Thymus (tissue), 14 donors: ENCODE measurements at places on chromosomes 4 and X. TPM values are rescaled to one million over a fixed set of nuclear protein-coding genes. Genes with fewer than 3 reads are reported as not detected.

- no peak for DNase-seq
These were observed 13.0 kb upstream of the LEF1 start for GRCh38 chr4:108181704-108182103.

- DNase-seq = no peak
These were observed 379.0 kb downstream of the INPP4B start for GRCh38 chr4:142467088-142467487.

GRCh38 chr4:84877051-84877833 lies 89.2 kb downstream of the WDFY3 start:
- no peak for DNase-seq

SHROOM4 gene
- 0.94 TPM for total RNA-seq

DDX60 gene
- 60.5 TPM for total RNA-seq

GRCh38 chr4:163611784-163612445 lies 117.4 kb downstream of the TMA16 start:
- no peak for DNase-seq

GRCh38 chr4:183337833-183338232 lies 15.6 kb upstream of the CLDN24 start:
- no peak for DNase-seq

ASB12 gene
- total RNA-seq = 0.09 TPM

DNA sequence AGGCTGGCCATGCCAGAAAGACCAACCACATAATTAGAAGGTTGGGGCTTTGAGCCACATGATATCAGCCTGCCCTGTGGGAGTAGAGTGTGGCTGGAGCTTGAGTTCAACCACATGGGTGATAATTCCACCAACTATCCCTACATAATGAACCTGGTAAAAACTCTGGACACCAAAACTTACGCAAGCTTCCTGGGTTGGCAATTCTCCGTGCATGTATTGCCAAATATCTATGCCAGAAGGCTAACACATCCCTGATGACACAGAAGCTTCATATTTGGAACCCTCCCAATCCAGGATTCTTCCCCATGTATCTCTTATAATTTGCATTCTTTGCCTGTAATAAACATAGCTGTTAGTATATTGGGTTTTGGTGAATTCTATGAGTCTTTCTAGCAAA lies 68.2 kb downstream of the FUNDC1 start:
- DNase-seq = no peak

DNA sequence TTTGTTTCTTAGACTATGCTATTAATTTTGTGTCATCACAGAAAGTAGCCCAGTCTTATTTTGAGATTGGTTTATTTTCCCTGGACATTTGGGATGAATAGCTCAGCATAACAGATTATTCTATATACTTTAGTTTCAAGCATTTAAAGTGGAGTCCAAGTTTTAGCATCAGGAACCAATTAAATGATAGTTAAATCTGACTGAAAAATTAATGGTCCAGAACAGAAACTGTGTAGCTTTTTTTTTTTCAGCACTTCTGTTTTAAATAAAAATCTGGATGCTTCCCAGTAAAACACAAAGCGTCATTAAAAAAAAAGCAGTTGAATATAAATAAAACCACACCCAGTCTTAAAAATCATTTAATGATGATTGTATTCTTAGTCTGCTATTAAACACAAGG lies 59.4 kb upstream of the PITX2 start:
- no peak for DNase-seq

GAGE1 gene
- total RNA-seq = not detected

NMU gene
- total RNA-seq = 2.5 TPM

GBA3 gene
- total RNA-seq = 0.28 TPM

MGAT4D gene
- total RNA-seq = not detected

DNA sequence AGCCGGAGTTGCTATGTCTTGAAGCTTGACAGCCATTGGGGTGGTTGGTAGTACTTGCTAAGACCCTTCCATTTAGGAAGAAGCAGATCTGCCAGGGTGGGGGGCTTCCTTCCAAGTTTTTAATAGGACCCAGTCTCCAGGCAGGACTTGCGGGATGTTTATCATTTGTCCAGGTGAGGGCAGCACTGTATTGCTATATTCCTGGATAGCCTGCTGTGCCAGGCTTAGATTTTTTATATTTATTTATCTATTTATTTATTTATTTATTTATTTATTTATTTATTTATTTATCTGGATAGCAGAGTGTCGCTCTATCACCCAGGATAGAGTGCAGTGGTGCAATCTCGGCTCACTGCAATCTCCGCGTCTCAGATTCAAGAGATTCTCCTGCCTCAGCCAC lies 87.4 kb upstream of the CT45A1 start:
- DNase-seq = no peak

IQSEC2 gene
- total RNA-seq = 2.3 TPM

DNA sequence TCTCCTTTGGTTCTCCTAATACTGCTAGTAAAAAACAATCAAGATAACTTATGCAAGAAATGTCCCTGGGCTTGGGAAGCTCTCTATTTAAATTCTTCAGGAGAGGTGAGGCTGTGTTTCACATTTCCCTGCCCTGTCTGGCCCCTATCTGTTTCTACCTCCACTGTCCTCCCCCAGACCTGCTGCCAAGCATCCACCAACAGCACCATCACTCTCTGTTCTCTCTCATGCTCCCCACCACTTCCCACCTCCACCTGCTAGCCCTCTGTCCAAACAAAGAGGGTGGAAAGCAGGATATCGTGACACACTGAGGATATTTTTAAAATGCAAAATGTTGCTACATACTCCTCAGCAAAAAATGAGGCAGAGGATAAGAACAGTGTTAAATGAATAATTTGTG lies 88.4 kb upstream of the NAP1L5 start:
- DNase-seq = no peak

- DNase-seq = no peak
These were observed 37.0 kb downstream of the DLG3 start for GRCh38 chrX:70481471-70482270.

DNA sequence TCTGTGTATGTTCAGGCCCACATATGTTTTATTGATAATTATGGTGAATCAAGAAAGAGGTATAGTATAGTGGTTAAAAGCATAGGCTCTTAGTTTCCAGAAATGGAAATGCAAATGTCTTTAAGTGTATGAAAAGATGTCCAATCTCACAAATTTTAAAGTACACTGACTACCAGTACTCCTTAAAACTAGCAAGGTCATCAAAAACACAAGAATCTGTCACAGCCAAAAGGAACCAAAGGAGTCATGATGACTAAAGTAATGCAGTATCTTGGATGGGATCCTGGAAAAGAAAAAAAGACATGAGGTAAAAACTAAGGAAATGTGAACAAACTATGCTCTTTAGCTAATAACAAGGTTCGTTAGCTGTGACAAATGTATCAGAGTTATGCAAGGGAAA lies 661 bp upstream of the RBM41 start:
- no peak for DNase-seq
